ENCODE measurements at places on chromosomes 3 and 15.
A peak's percentile ranks its signal among the peaks of the same experiment; 100 is the strongest.

GRCh38 chr15:74614744-74615507 is 710 bp upstream of the CLK3 start:
- DNase-seq = peak; percentile 91

DNA sequence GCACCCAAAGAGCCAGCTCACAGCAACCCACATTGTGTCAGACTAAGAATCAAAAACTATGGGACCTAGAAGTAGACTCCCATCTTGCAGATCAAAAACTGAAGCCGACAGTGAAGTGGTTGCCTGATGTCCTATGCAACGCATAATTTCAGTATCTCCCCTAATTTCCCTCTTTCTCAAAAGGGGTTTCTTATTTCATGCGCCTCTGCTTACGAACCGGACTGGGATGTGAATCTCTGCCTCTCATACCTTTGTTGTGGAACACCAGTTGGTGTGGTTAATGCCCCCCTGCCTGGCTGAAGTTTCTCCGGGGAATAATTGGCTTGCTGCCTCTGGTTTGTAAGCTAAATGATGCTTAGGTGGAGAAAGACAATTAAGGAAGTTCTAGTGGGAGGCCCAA is 514 bp upstream of the FAM174B start:
- DNase-seq = no peak

GRCh38 chr15:57382969-57383368 is 6.7 kb downstream of the CGNL1 start:
- no peak for DNase-seq

- no peak for DNase-seq
These were observed 55.5 kb upstream of the SMAD3 start for GRCh38 chr15:67009576-67010569.

DNA sequence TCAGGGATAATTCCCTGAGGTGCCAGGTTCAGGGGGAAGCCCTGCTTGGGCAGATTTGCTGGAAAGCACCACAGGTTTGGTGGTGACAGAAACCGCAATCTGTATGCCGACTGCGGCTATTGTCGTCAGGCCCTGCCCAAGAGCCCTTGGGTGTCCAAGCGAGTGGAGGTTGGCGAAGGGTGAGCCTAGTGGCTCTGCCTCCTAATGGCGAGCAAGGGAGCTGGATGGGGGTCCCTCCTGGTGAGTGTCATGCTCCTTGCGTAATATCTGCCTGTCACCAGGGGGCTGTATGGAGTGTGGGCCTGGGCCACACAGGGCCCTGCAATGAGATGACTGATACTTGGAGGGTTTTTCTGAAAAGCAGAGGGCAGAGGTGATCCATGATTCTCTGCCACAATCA is 101.6 kb downstream of the EPHB1 start:
- no peak for DNase-seq

- DNase-seq = no peak
These were observed at the start of gene KIF7 for GRCh38 chr15:89654847-89655805. Gene KIF7, minus strand, starts transcription at chr15:89655467. Its CDS starts 2,537 bp downstream, at chr15:89652930.

GRCh38 chr3:102037209-102037608 is 187.9 kb downstream of the NFKBIZ start:
- no peak for DNase-seq

DNA sequence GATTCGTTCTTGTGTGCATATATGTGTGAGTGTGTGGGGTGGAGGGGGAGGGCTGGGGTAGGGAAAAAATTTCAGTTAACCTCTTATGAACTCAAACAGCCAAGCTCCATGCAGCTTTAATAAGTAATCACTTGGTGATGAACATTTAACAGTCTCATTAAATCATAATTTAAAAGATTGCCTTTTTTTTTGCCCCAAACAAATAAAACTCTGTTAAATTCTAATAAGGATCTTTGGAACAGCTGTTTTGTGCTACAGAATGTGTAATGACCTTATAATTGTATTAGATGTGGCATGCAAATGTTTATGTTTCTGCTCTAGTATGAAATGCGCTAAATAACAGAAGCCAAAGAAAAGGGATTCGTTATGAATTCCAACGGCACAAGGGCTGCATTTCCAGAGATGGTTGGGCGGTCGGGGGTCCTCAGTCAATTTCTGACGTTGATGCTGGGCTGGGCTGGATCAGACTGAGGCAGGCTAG is 80.0 kb upstream of the RORA start:
- DNase-seq = no peak

DNA sequence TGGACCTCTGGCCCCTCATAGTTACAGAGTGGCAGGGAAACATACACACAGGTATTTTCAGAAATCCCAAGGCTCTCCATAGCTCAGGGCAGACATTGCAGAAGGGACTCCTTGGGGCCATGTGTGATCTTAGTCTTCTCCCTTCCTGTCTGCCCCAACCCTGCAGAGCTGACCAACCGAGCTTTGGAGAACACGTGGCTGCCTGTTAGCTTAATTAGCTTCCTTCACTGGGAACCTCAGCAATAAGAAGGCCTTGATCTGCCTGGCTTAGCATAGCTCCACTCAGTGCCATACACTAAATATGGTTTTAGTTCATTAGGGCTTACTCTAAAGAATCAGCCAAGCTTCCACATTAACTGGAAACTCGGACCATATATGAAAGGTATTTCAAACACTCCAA is 12.3 kb downstream of the LYZL4 start:
- DNase-seq = no peak

DNA sequence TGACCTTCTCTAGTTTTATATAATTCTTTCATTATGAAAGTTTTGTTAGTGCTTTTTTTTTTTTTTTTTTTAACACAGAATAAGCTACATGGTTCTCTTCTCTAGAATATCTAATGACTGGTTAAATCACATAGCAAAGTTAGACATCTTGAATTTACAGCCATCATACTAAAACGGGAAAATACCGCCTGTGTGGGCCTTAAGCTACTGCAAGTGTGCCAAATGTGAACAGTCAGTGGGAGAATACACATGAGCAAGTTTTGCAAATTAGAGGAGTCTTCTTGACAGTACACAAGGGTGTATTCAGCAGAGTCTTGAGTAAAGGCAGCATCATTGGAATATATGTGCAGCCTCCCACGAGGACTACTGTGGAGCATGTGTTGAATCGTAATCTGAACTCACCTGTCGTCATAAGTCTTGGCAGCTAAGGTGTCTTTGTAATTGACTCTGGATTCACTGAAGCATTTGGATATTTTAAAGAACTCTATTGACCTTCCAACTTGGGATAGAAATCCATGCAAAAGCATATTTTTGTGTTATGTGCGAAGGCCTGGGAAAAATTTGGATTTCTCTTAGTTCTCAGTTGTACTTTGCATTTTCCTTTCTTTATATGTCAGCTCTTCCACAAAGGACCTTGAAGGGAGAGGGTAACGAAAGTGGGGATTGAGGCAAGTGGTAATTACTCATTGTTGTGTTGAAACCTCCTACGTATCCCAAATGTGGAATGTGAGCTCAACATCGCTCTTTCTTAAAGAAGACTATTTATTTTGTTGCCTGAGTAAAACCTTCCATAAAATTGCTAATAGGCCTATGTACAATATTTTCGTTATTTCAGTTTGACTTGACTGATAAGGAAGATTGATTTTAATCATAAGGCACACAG is 117.4 kb downstream of the ATG7 start:
- DNase-seq = no peak

- no peak for DNase-seq
These were observed 610.7 kb upstream of the GRM7 start for GRCh38 chr3:6250167-6250566.

DNA sequence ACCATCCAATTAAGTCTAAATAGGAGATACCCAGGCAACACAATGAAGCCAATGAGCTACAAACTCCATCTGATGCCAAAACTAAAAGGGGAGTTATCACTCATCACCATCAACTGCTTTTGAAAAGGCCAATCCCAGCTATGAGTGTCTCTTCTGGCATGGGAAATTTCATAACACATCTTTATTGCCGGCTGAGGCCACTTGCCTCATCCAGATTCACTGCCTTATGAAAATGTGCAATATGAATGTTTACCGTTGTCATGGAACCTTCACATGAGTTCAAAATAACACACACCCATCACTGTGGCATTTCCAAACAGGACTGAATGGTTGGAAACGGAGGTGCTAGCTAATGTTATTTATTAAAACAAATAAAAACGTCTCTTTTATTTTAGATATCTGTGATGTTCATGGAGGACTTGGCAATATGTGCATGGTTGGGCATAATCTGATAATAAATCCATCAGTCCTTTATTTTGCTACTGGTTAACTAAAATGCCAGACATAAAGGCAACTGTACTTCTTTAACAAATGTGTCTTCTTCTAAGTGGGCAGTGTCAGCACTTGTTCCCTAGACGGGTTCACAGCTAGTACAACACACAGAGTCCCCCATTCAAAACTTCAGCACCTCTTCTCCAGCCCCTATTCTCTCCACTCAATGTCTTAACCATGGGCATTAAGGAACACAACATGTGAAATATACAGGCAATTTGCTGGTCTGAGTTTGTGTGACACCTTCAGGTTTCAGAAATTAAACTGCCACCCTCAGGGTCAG is 143.9 kb downstream of the MAGI1 start:
- no peak for DNase-seq

DNA sequence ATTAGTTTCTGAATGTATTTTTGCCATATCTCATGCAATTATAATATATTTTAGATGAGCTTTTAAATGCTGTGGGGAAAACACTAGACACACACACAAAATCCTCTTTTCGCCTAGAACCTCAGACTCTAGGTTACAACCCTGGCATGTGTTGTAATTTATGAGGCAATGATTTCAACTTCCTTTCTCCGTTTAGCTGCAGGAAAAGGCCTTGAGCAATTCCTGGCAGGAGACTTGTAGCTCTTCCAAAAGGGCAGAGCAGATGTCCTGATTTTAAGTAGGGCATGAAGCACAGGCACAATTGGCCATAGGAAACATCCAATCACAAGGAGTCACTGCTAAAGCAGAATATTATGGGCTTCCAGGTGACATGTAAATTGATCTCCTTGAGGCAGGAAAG is 82.0 kb downstream of the GPR156 start:
- no peak for DNase-seq

GRCh38 chr3:123262868-123263267 is 61.1 kb downstream of the SEC22A start:
- no peak for DNase-seq

- DNase-seq = no peak
These were observed 80.4 kb downstream of the IQSEC1 start for GRCh38 chr3:12992629-12993516.

DNA sequence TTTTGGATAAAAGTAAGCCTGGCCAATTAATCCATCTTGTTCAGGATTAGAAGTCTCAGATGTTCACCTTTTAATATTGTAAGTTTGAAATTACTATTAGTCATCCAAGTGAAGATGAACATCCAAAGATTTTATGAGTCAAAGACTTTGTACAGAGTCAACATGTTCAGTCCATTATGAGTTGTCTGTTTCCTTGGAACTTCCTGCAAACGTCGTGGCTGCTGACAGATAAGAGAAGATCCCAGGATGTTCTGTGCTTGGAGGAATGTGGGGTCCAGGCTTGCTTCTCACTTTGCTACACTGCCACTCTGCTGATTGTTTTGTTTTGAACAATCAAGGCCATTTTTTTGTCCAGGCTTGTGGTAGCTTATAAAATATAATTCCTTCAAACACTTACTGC is 74.3 kb upstream of the SLCO2A1 start:
- no peak for DNase-seq

GRCh38 chr3:8443829-8444791 is 57.5 kb upstream of the LMCD1 start:
- DNase-seq = no peak

DNA sequence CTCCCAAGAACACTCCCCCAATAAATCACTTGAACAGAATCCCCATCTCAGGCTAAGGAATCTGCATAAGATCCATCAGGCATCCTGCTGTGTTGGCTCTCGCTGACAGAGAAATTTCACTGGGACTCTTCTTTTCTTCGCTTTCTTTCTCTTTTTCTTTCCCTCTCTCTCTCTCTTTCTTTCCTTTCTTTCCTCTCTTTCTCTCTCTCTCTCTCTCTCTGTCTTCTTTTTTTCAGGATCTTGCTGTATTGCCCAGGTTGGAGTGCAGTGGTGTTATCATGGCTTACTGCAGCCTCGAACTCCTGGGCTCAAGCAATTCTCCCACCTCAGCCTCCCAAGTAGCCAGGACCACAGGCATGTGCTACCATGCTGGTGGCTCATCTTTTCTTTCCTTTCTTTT is 4.5 kb upstream of the SLC28A1 start:
- no peak for DNase-seq

DNA sequence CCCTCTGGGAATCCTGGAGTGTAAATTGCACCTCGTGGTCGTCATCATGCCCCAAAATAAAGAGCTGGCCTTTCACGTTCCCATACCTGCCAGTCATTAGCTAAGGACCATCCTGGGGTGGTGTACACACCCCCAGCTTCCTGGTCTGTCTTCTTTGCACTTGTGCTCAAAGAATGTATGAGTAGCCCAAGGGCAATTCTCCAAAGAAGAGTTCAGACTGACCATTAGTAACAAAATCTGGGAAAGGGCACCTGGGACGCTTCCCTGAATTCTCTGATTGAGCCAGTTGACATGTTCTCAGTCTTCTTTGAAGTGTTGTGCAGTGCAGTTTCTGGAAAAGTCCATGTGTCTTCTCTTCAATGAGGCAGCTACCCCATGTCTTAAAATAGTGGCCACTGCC is 34.8 kb downstream of the FAM3D start:
- DNase-seq = no peak

DNA sequence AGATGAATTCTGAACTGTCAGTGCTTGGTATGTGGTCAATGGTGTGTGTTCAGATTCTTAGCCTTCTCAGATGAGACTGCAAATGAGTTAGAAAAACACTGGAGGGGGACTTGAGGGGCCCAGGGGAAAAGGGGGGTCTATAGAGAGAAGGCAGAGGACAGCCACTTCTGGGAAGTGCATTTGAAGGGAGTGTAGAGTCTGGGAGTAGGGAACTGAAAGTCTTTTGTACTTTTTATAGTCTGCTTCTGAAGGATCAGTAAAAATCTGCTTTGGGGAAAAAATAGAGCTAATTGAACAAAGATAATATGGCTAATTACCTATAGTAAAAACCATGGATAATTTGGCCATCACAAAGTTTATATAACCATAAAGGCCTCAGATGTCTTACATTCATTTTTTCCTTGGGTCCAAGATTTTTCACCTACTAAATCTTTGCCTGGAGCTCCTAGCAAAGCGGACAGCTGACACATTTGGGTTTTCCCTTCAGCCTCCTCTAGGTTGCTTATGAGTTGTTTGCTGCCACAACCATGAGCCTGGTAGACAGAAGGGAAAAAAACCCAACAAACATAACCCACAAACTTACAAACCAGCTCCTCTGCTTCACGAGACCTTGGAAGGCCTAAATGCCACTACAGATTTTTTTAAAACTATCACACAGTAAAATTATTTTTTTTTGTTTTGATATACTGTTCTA is 48.8 kb downstream of the CD86 start:
- no peak for DNase-seq

DNA sequence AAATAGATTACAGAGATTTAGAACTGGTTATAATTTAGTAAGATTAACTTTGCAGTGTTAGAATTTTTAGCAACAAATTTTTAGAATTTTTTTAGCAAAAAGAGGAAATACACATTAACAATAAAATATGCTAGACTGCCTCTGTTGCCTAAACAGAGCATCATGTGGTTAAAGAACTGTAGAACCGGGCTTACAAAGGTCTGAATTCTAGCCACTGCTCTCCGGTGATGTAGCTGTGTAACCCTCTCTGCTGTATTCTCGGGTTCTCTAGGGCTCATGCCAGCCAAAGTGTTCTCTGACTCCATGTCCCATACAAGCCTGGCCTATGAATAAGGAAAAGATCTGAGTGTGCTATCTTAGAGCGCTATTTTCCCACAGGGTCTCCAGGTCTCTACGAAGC is 2.9 kb upstream of the P2RY12 start:
- no peak for DNase-seq
